ENCODE measurements at places on chromosomes 4 and X. TPM values are rescaled to one million over a fixed set of nuclear protein-coding genes. Genes with fewer than 3 reads are reported as not detected.
A peak's percentile ranks its signal among the peaks of the same experiment; 100 is the strongest.

DNAAF6 gene
- total RNA-seq, result not detected

CLCN3 gene
- 18.4 TPM for total RNA-seq

INTU gene
- total RNA-seq, result 0.52 TPM

ACSL1 gene
- total RNA-seq, result 31.9 TPM

TEC gene
- 3.7 TPM for total RNA-seq

PLS3 gene
- total RNA-seq, result 0.81 TPM

PRICKLE3 gene
- total RNA-seq, result 9.3 TPM

F8 gene
- 4.6 TPM for total RNA-seq

MAOB gene
- total RNA-seq, result not detected

- H3K36me3 ChIP-seq, result no peaks in the 10 kb centered on the region
- DNase-seq, result no peak
- no peak overlapping the region for H3K27ac ChIP-seq
- no peaks in the 10 kb centered on the region for H3K4me1 ChIP-seq
- no peak overlapping the region for H3K4me3 ChIP-seq
Measured at GRCh38 chrX:138485767-138486166, 225.8 kb downstream of the FGF13 start.

GRCh38 chrX:252244-252956, 28.8 kb upstream of the PLCXD1 start:
- H3K4me1 ChIP-seq, result peaks cover 13% of the 10 kb centered on the region
- no peaks in the 10 kb centered on the region for H3K27me3 ChIP-seq

DNA sequence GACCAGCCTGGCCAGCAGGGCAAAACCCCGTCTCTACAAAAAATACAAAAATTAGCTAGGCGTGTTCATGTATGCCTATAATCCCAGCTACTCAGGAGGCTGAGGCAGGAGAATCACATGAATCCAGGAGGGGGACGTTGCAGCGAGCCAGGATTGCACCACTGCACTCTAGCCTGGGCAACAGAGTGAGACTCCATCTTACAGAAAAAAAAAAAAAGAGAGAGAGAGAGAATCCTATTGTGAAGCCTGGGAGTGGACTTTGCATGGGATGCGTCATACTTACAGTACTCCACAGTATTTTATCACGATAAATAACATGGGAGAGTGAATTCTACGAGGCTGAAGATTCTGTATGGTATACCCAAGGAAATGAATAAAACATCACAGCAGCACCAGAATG, 139.6 kb downstream of the AASDH start:
- no peak for DNase-seq
- H3K27me3 ChIP-seq, result peaks cover 5% of the 10 kb centered on the region
- H3K4me3 ChIP-seq, result no peak overlapping the region
- no peaks in the 10 kb centered on the region for H3K36me3 ChIP-seq

DNA sequence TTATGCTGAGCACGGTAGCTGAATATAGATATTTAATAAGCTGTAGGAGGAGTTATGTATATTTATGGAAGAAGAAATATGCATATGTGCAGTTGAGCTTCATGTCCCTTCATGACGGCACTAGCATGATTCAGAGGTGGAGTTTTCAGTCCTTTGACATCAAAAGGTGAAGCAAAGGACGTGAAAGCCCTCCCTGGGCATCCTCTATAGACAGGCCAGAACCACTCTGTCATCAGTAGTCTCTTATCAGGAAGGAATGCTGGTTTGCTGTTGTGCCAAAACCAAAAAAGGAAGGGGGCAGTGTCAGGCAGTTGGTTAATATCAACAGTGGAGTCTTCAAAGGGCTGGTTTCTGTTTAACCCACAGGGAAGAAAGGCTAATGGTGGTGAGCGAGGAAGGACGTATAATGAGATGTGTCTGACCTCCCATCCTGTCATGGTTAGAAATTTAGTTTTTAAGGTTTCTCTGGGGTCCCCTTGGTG, 23.5 kb upstream of the IL2 start:
- H3K4me3 ChIP-seq, result no peak overlapping the region
- H3K27ac ChIP-seq, result no peak overlapping the region
- peak; percentile 7 for DNase-seq

- no peak overlapping the region for H3K27ac ChIP-seq
- H3K4me1 ChIP-seq, result no peaks in the 10 kb centered on the region
- no peak for DNase-seq
- no peak overlapping the region for H3K4me3 ChIP-seq
- H3K36me3 ChIP-seq, result no peaks in the 10 kb centered on the region
Measured at GRCh38 chr4:16029262-16029661, 54.6 kb downstream of the PROM1 start.

DNA sequence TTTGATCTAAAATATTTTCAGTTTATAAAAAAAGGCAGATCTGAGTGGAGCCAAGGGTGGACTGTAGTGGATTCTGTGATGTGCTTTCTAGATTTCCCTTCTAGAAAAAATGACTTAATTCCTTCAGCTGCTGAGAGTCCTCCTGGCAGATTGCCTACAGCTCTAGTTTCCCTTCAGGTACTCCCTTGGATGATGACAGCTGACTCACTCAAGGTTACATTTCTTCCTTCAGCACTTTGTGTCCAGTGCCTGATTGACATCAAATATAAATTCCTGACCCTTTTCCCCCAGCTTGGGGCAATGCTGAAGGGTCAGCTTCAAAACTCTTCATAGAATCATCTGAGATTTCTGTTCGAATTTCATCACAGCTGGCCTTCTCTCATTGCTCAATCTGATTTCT, 161.7 kb downstream of the EMCN start:
- no peak for DNase-seq
- no peaks in the 10 kb centered on the region for H3K36me3 ChIP-seq
- H3K27ac ChIP-seq, result no peak overlapping the region
- H3K4me1 ChIP-seq, result no peaks in the 10 kb centered on the region
- H3K27me3 ChIP-seq, result peaks cover 1% of the 10 kb centered on the region
- no peak overlapping the region for H3K4me3 ChIP-seq

GRCh38 chr4:181176306-181176705, 1066.9 kb upstream of the TENM3 start:
- H3K36me3 ChIP-seq, result no peaks in the 10 kb centered on the region
- DNase-seq, result no peak
- H3K4me3 ChIP-seq, result no peak overlapping the region
- H3K4me1 ChIP-seq, result no peaks in the 10 kb centered on the region

DNA sequence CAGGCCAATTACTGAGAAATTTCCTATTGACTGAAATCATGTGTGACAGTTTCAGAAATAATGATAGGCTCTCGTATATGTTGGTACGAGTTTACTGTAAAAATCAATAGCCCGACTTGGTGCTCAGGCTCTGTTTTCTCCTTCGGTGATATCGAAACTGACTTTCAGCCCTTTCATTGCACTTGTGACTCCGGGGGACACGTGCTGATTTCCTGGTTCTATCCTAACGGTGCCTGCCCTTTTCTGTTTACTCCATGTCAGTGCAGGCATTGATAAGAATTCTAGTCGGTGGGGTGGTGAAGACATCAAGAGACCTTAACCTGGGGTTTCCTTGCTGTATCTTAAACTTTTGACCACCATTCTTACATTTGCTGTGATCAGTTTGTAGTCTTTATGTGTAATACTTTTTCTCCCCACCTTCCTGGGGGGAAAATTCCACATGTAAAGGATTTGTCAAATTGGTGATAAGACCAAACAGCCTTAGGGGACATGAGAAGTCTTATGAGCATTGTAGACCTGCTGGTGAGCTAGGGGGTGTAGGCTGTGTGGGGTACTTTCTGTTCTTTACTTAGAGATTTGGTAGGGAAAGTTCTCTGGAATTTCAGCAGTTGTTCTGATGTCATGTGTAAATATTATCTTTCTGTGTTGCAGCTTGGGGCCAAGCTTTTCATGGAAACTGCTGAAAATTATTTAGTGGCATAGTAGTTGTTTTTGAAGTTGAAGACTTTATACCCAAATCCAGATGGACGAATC, 52.7 kb downstream of the TMEM131L start:
- H3K4me1 ChIP-seq, result peaks cover 81% of the 10 kb centered on the region
- peaks cover 7% of the 10 kb centered on the region for H3K36me3 ChIP-seq
- peak overlapping the region; percentile 58 for H3K4me3 ChIP-seq
- peak overlapping the region; percentile 88 for H3K27ac ChIP-seq

DNA sequence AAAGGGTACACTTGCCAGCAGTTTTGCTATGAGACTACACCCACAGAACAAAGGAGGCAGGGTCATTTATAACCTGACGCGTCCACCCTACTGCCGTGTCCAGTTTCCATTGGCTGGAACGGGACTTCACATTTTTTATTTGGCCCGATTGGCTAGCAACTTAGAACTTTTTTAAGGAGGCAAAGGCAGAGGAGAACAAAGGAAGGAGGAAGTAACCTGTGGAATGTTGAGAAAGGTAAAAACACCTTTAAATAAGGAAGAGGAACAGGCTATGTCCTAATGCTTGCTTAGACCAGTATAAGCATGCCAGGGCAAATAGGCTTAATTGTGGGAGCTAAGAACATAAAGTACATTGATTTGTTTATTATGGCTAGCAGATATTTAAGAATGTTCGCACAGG, 18.7 kb downstream of the KDM6A start:
- no peak overlapping the region for H3K27ac ChIP-seq
- H3K4me1 ChIP-seq, result peaks cover 28% of the 10 kb centered on the region
- no peaks in the 10 kb centered on the region for H3K27me3 ChIP-seq
- no peak for DNase-seq
- H3K4me3 ChIP-seq, result no peak overlapping the region

GRCh38 chr4:152100379-152101201, 339.8 kb upstream of the GATB start:
- DNase-seq, result peak; percentile 92
- H3K4me3 ChIP-seq, result peak overlapping the region; percentile 71
- peak overlapping the region; percentile 98 for H3K27ac ChIP-seq
- H3K4me1 ChIP-seq, result peaks cover 88% of the 10 kb centered on the region

DNA sequence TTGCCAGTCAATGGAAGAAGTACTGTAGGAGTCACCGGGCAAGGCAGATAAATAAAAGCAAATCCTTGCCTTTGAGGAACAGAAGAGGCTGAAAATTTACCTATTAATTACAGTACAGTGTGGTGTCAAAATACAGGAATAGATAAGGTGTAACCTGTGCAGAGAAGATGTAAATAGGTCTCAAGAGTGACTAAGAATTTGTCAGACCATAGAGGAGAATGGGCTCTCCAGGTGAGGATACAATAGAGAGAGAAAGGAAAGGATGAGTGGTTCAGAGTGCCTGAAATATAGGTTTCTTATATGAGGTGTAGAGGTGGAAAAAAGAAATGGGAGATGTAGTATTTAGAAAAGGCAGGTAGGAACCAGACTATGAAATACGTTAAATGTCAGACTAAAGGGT, 801 bp upstream of the ZC4H2 start:
- H3K27ac ChIP-seq, result no peak overlapping the region
- peaks cover 3% of the 10 kb centered on the region for H3K36me3 ChIP-seq

DNA sequence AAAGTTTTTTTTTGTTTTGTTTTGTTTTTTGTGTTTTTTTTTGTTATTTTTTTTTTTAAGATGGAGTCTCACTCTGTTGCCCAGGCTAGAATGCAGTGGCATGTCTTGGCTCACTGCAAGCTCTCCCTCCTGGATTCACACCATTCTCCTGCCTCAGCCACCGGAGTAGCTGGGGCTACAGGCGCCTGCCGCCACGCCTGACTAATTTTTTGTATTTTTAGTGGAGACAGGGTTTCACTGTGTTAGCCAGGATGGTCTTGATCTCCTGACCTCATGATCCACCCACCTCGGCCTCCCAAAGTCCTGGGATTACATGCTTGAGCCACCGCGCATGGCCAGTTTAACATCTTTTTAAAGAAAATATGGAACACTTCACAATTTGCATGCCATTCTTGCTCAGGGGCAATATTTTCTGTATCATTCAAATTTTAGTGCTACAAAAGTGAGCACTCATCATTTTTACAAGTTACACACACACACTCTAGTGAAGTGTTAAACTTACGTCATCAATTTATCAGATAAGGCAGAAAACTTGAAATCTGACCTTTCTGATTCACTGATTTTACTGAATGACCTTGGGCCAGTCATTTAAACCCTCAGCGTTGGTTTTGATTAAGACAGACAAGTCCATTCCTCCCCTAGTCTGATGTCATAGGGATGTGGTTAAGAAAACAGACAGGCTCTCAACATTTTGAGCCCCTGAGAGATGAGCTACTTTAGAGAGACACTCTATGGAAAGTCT, 61.2 kb downstream of the TRIM2 start:
- H3K4me1 ChIP-seq, result peaks cover 8% of the 10 kb centered on the region
- no peaks in the 10 kb centered on the region for H3K27me3 ChIP-seq
- H3K4me3 ChIP-seq, result no peak overlapping the region
- H3K27ac ChIP-seq, result no peak overlapping the region

GRCh38 chrX:104172121-104172520, 5.9 kb downstream of the FAM199X start:
- H3K4me1 ChIP-seq, result peaks cover 24% of the 10 kb centered on the region
- peaks cover 3% of the 10 kb centered on the region for H3K36me3 ChIP-seq
- H3K4me3 ChIP-seq, result no peak overlapping the region
- H3K27ac ChIP-seq, result no peak overlapping the region
- no peak for DNase-seq
- no peaks in the 10 kb centered on the region for H3K27me3 ChIP-seq

GRCh38 chr4:8308144-8308543, 38.6 kb downstream of the HTRA3 start:
- H3K4me3 ChIP-seq, result no peak overlapping the region
- no peaks in the 10 kb centered on the region for H3K27me3 ChIP-seq
- no peak for DNase-seq
- no peaks in the 10 kb centered on the region for H3K4me1 ChIP-seq

GRCh38 chr4:156503119-156503518, 468.5 kb downstream of the PDGFC start:
- H3K27ac ChIP-seq, result no peak overlapping the region
- DNase-seq, result no peak
- no peaks in the 10 kb centered on the region for H3K4me1 ChIP-seq
- H3K27me3 ChIP-seq, result no peaks in the 10 kb centered on the region
- no peaks in the 10 kb centered on the region for H3K36me3 ChIP-seq

DNA sequence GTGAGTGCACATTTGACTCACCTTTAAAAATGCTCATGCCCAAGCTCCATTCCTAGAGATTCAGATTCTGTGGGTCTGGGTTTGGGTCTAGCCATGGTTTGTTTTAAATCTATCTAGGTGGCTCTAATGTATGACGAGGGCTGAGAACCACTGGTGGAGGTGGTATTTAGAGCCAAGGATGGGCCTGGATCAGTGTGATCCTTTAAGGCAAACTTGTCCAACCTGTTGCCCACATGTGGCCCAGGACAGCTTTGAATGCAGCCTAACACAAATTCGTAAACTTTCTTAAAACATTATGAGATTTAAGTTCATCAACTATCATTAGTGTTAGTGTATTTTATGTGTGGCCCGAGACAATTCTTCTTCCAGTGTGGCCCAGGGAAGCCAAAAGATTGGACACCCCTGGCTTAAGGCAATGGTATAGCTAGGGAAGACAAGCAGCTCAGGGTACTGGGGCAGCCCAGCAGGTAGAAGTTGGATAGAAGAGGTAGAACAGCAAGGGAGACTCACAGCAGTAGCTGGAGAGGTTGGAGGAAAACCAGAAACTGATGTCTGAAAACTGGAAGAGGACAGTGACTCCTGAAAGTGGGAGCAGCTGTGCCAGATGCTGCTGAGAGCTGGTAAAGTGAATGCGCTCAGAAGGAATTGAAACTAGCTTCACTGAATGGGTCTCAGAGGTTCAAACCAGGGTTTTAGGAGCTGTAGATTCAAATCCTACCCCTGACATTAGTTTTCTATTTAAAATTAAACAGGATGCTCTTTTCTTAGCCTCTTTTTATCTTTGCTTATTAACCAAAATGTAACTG, 18.2 kb downstream of the ADD1 start:
- H3K36me3 ChIP-seq, result peaks cover 4% of the 10 kb centered on the region
- H3K4me3 ChIP-seq, result no peak overlapping the region
- peaks cover 72% of the 10 kb centered on the region for H3K4me1 ChIP-seq
- no peaks in the 10 kb centered on the region for H3K27me3 ChIP-seq
- no peak for DNase-seq
- no peak overlapping the region for H3K27ac ChIP-seq
